ENCODE measurements at places on chromosomes 6 and 20. TPM values are rescaled to one million over a fixed set of nuclear protein-coding genes. Genes with fewer than 3 reads are reported as not detected.

The PGC gene
- total RNA-seq, result 8.9 TPM

The HAO1 gene
- not detected for total RNA-seq

The MDFI gene
- not detected for total RNA-seq

The CRISP3 gene
- not detected for total RNA-seq

The MYO6 gene
- total RNA-seq, result 43.0 TPM

The CLIC5 gene
- total RNA-seq, result 15.1 TPM

The GABRR1 gene
- 0.12 TPM for total RNA-seq

The MYLK2 gene
- total RNA-seq, result 0.77 TPM

The DEFB124 gene
- total RNA-seq, result not detected

The MTG2 gene
- total RNA-seq, result 111 TPM

The CCNC gene
- total RNA-seq, result 93.1 TPM

The PHACTR1 gene
- 0.41 TPM for total RNA-seq

The FKBP1C gene
- not detected for total RNA-seq

The GPR63 gene
- total RNA-seq, result 0.11 TPM

The OGFR gene
- 84.7 TPM for total RNA-seq

The XKR7 gene
- not detected for total RNA-seq

The SLC25A27 gene
- not detected for total RNA-seq

The NOL4L gene
- total RNA-seq, result 80.9 TPM

The CLVS2 gene
- not detected for total RNA-seq

The TINAG gene
- not detected for total RNA-seq

The RIMS4 gene
- total RNA-seq, result 9.0 TPM

The F13A1 gene
- not detected for total RNA-seq

The MYLK4 gene
- total RNA-seq, result 0.75 TPM

The FNDC1 gene
- total RNA-seq, result not detected

The MATN4 gene
- not detected for total RNA-seq

The CAP2 gene
- total RNA-seq, result 8.9 TPM

The CHRNA4 gene
- 0.11 TPM for total RNA-seq

The NUP43 gene
- 65.2 TPM for total RNA-seq

The HLA-DRB5 gene
- total RNA-seq, result not detected

The ZBP1 gene
- not detected for total RNA-seq

The C6orf141 gene
- 2.1 TPM for total RNA-seq

The OR2J3 gene
- not detected for total RNA-seq

The KIAA1755 gene
- total RNA-seq, result 0.19 TPM

The KIF25 gene
- not detected for total RNA-seq

The CD93 gene
- total RNA-seq, result not detected

The PRPH2 gene
- total RNA-seq, result not detected

The NKAPL gene
- not detected for total RNA-seq

The PRDM1 gene
- 10.4 TPM for total RNA-seq

The PCK1 gene
- 0.42 TPM for total RNA-seq

The C6orf89 gene
- 24.4 TPM for total RNA-seq

The LTA gene
- not detected for total RNA-seq

The ABHD16A gene
- 62.7 TPM for total RNA-seq

The RHAG gene
- total RNA-seq, result not detected

The OXT gene
- 1.9 TPM for total RNA-seq

The TMEM170B gene
- 4.0 TPM for total RNA-seq

The LYRM4 gene
- total RNA-seq, result 52.8 TPM

The TGIF2 gene
- 58.4 TPM for total RNA-seq

The TRIM31 gene
- 0.74 TPM for total RNA-seq

The TCF15 gene
- not detected for total RNA-seq

All from Caco-2 (cell line).